ENCODE measurements at places on chromosomes 13 and 19.

GRCh38 chr19:55311397-55311796, 13.7 kb downstream of the TMEM150B start:
- no peak for DNase-seq

- no peak for DNase-seq
Measured at GRCh38 chr13:113103646-113104045, 1.9 kb upstream of the F7 start.

DNA sequence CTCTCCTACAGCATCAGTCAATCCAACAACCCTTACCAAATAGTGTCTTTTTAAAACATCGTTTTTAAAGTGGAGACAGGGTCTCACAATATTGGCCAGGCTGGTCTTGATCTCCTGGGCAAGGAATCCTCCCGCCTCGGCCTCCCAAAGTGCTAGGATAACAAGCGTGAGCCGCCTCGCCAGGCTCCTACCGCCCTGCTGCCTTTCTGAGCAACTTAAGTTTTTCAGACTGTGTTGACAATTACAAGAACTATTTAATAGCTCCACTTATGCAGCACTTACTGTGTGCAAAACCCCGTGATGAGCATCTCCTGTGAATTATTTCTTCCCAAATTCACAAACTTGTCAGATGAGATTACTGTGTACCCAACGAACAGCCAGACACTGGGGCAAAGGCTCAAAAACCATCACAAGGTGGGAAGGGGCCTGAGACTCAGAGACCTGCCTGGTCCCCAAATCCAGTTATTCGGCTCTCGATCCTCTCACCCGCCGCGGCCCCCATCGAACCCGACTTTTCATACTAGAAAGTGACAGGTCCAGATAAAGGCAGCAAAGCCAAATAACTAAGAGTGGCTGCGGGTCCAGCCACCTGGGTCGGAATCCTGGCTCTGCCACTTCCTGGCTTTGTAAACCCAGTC, 581 bp downstream of the RPL18 start:
- DNase-seq = no peak

DNA sequence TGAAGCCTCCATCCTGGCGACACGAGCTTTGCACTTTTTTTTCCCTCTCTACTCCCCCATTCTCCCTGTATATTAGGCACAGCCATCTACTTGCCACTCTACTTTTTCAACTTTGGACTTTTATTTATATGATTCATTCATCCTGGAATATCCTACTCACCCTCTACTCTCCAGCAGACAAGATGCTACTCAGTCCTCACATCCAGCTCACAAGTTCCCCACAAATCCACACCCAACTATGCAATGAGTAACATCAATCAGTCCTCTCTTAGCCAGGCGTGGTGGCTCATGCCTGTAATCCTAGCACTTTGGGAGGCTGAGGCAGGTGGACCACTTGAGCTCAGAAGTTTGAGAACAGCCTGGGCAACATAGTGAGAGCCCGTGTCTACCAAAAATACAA, 23.9 kb upstream of the URAD start:
- no peak for DNase-seq

DNA sequence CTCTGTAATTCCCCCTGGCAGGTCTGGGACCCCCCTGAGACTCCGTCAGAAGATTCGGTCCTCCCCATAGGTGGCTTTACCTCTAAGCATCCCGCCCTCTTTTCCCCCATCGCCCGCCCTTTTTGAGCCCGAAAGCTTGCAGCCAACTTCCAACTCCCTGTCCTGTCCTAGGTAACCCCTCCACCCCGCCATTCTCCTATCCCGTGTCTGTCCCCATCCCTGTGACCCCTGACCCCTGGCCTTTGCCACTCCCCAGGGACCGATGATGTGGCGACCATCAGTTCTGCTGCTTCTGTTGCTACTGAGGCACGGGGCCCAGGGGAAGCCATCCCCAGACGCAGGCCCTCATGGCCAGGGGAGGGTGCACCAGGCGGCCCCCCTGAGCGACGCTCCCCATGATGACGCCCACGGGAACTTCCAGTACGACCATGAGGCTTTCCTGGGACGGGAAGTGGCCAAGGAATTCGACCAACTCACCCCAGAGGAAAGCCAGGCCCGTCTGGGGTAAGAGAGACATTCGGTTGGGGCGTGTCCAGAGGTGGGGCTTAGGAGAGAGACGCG, 488 bp downstream of the RCN3 start:
- DNase-seq = no peak

DNA sequence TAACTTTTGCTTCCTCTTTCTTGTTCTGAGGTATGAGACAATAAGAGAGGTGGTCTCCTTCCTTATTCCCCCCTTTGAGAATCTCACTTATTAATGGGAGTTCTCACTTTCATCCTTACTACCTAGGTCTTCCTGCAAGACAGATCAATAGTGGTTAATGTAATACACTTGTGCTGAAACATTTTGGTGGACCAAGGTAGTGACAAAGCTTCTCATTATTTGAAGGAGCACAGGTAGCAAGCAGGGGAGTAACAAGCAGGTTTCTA, 17.9 kb downstream of the ZNF700 start:
- no peak for DNase-seq

- DNase-seq = no peak
Measured at GRCh38 chr19:50190439-50190891, 13.0 kb upstream of the MYH14 start.

GRCh38 chr19:46678110-46678732, 17.2 kb upstream of the DACT3 start:
- DNase-seq = no peak

GRCh38 chr13:41384749-41385503, 72.4 kb upstream of the RGCC start:
- no peak for DNase-seq

DNA sequence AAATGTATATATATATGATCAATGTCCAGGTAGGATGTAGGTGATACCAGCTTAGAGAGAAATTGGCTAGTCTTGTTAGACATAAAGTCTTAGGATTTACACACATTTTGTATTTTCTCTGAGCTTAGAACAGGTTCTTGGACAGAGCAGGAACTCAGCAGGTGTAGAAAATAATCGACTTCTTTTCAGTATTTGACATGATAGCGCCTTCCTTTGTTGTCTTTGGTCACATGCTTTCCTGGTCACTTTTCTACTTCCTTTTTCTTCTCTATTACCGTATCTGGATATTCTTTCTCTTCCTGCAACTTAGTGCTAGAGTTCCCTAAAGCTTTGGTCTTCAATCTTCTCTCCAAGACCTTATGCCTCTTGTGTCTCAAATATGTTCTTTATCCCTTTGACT, 107.4 kb downstream of the LRCH1 start:
- DNase-seq = no peak

- no peak for DNase-seq
Measured at GRCh38 chr13:27926644-27927434, 7.0 kb downstream of the PDX1 start.

DNA sequence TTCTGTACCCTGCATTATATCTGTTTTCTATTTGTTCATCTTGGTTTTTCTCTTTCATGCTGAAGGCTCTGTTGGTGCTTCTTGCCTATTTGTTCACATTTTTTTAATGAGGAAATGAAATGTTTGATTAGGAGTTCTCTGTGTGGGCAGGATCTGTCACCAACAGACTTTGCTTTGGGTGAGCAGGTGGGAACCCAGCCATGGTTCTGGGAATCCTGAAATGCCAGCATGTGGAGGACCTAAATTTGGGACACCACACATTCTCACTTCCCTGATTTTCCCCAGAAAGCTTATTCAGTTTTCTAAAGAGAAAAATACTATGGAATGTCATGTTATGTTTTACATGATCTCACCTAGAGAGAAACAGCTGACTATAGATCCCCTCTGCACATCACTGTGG, 34.0 kb downstream of the TPT1 start:
- DNase-seq = no peak

- DNase-seq = no peak
Measured at GRCh38 chr19:50518091-50519005, 4.6 kb upstream of the ASPDH start.

GRCh38 chr13:22422712-22423111, 751.8 kb downstream of the FGF9 start:
- no peak for DNase-seq

DNA sequence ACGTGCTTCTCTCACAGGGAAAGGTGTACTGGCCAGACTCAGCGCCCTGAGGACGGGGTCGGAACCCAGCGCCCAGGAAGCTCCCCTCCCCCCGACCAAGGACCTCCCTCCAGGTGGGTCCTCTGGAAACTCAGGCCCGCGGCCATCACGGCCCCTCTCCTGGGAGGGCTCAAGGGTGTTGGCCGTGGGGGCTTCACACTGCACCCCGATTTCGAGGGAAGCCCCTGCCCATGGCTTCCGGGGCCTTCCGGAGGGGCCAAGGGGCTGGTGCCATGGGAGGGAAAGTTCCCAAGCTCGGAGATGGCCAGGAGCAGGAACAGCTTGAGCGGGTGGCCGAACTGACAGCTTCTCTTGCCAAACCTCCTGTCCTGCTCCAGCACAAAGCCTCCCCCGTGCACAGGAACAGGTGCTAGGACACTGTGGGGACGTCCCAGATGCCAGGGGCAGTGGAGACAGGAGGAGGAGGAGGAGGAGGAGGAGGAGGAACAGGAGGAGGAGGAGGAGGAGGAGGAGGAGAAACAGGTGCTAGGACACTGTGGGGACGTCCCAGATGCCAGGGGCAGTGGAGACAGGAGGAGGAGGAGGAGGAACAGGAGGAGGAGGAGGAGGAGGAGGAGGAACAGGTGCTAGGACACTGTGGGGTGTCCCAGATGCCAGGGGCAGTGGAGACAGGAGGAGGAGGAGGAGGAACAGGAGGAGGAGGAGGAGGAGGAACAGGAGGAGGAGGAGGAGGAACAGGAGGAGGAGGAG, 10.0 kb downstream of the SBNO2 start:
- no peak for DNase-seq

DNA sequence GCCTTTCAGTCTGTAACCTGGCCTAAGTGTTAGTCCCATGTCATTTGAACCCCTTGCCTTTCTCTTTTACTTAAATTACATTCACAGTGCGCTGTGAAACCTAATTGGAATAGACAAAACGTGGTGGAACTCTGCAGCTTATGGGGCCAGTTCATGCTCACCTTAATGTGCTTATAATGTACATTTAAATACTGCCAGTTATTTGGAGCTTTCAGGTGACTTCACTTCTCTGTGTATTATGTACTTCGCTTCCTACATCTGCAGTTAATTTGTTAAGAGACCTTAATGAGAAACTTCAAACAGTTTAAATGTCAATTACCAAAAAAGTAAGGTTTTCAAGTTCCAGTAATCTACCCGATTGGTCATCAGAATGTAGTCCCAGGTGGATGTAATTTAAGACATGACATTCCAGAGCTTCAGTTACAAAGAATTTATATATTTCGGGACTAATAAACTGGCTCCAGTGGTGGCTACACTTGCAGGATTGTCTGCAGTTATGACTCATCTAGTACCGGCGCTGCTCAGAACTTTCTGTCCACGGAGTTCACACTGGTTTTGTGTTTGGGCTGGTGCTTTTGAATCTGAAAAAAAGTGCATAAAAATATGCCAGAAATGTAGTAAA, 125.3 kb downstream of the TM9SF2 start:
- DNase-seq = no peak

- DNase-seq = peak; percentile 88
Measured at GRCh38 chr19:49676136-49676783, 811 bp upstream of the PRMT1 start.

DNA sequence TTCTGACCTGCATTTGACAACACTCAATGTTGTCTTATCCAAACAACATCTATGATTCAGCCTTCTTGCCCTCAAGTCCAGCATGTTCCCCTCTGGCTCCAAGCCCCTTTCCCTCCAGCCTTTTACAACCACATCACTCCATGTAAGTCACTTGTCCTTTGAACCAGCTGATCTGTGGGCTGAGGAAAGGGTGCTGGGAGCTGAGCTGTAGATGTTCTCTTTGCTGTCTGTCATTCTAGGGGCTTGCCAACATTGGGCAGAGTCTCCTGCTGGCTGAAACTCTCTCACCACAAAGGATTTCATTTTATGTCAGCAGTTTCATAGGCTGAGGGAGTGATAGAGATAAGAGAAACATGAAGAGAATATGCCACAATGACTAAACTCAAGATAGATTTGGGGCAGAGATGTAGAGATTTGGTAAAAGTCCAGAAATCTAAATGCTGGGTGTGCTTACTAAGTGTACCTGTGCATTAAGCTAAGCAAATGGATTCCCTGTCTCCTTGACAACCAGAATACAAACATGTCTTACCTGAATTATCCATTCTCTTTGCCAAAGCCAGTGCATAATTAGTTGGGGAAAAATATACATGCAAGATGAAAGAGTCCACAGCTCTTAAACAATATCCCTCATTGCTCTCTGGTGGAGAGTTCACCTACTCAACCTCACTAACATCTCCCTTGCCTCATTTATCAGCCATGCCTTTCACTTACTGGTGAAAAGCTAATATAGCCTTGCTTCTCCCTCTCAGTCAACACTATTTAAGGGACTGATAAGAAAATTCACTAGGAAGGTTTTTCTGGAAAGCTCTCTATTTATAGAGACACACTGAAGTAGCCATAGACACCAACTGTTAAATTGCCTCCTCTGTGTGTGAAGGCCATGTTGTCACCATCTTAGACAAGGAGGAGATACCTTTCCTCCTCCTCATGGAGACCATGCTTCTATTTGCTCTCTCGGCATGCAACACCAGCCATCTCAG, 175.5 kb upstream of the SERP2 start:
- no peak for DNase-seq

- DNase-seq = no peak
Measured at GRCh38 chr13:99008577-99008976, 30.7 kb upstream of the DOCK9 start.

- no peak for DNase-seq
Measured at GRCh38 chr13:29266261-29266660, 329.2 kb downstream of the SLC7A1 start.

DNA sequence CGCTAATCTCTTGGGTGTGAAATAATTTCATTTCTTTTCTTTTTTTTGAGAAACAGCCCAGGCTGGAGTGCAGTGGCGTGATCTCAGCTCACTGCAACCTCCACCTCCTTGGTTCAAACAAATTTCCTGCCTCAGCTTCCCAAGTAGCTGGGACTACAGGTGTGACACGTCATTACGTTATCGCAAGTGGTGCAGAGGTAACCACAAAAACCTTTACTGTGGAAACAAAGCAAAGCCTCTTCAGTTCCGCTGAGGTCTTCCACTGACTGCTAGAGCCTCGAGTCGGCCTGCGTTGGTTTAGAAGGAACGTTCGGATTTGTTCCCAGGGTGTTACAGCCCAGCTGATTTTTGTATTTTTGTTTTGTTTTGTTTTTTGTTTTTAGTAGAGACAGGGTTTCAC, 2.0 kb upstream of the ZNF784 start:
- DNase-seq = no peak

- no peak for DNase-seq
Measured at GRCh38 chr13:97367016-97367822, 66.8 kb upstream of the RAP2A start.

DNA sequence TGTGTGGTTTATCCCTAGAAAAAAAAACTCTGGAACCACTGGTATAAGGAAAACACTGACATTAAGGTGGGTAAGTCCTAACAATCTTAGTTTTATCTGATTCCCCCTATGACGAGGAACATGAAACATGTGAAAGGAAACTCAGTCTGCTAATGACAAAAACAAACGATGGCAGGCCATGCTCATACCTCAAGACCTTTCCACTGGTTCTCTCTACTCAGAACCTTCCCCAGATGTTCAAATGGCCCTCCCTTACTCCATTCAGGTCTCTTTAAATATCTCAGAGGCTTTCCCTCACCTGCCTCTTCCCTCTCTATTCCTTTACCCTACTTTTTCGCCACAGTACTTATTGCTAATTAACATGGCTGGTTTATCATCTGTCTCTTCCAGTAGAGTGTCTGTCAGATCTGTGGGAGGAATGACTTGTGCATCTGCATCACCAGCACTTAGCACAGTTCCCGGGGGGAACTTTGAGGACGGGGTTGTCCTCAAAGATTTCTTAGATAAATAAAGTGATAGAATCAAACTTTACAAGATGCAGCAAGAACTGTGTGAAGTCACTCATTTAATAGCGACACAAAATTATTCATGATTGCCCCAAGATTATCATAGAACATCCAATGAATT, 1.5 kb downstream of the TUBGCP3 start:
- no peak for DNase-seq

Measured in NCI-H510A (cell line).